ENCODE measurements at places on chromosomes 2 and 18. TPM values are rescaled to one million over a fixed set of nuclear protein-coding genes. Genes with fewer than 3 reads are reported as not detected.

DNA sequence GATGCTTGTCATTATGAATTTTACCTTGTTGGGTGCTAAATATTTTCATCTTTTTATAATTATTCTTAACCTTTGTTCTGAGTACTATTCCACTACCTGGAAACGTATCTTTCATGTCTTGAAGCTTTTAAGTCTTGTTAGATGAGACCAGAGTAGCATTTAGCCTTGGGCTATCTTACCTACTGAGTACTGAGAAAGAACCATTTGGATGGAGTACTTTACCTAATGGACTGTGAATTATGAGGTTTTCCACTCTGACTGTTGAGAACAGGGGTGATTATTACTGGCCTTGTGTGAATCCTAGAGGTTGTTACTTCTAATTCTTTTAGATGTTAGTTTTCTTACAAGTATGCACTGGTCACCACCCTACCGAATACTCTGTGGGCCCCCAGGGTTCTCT is 63.5 kb downstream of the CCDC102B start:
- no peak for DNase-seq

- no peak for DNase-seq
Measured at GRCh38 chr2:217421834-217422233, 562.0 kb upstream of the TNP1 start.

GRCh38 chr2:12603781-12604295 is 112.9 kb upstream of the TRIB2 start:
- DNase-seq: no peak

GRCh38 chr18:64539847-64540246 is 391.0 kb upstream of the LINC00305 start:
- DNase-seq: no peak

The C1QL2 gene
- total RNA-seq: not detected

The RGPD3 gene
- total RNA-seq: 0.92 TPM

- no peak for DNase-seq
Measured at GRCh38 chr2:120052597-120052996, 39.7 kb downstream of the EPB41L5 start.

The MAP3K19 gene
- total RNA-seq: not detected

DNA sequence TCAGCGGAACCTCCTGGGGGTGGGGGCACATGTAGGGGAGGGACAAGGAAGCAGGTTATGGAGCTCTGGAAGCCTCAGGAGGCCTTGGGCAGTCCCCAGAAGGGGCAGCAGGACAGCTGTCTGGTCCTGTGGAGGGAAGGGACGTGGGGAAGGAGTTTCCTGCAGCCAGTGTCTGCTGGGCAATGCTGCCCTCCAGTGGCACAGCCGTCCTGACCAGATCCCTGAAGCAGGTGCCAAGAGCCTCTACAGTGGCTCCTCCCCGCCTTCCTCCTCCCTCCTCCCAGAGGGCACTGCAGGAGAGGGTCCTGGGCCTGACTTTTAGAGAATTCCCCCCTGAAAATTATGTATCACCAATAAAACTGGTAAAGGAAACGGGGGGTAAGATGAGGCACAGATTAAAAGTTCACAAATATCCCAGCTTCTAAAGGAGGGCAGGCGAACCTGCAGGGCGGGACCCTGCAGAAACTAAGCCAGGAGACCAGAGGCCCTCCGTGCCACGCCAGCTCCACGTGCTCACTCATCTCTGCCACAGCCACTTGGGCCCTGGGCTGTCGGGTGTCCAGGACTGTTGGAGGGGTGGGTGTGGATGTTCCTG is 258.5 kb downstream of the TWIST2 start:
- DNase-seq: no peak

The GPR17 gene
- total RNA-seq: not detected

DNA sequence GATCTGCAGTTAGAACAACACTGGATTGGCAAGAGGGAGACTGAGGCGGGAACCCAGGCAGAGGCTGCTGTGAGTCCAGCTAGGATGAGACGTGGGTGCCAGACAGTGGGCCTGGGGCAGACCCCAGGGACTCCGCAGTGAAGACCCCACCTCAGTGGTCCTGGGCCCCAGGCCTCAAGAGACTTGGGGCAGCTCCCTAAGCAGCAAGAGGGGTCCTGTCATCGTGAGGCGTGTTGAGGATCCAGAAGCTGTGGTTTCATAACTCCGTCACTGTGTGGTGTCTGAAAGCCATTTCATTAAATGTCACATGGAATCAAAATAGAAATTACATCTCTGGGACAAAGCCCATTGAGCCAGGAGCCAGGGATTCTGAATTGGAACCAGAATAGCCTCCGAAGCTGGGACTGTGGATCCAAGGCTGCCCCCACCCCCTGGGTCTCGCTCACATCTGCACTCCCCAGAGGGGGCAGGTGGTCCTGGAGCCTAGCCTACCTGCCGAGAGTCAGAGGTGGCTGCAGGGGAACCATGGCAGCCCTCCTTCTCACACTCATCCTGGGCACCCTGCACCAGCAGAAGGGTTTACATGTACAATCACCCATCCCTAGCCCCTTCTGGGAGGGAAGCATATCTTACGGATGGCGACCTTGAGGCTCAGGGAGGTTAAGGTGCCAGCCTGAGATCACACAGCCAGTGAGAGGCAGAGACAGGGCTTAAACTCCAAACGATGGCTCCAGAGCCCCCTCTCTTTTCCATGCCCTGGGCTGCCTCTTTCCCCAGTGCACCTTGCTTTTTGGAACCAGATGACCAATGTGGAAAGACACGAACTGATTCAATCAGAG is 23.2 kb downstream of the RRM2 start:
- no peak for DNase-seq

GRCh38 chr18:53566626-53567025 is 657.8 kb downstream of the MBD2 start:
- DNase-seq: no peak

GRCh38 chr2:37602702-37603101 is 68.7 kb downstream of the CDC42EP3 start:
- no peak for DNase-seq

DNA sequence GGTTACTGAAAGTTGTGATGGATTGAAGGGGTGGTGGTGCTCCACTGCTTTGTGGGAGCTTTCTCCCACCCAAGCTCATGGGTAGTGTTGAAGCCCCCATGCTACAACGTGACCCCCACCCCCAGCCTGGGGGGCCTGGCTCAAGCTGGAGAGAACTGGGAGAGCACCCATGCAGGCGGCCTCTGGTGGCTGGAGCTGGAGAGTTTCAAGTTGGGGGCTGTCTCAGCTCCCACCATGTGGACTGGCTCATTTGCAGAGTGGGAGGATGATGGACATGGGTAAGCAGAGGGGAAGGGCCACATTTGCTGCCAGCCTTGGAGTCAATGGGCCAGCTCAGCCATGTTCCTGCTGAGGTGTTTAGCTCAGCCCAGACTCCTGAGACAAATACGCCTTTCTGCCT is 62.8 kb downstream of the INPP4A start:
- no peak for DNase-seq

The POTEI gene
- total RNA-seq: not detected

DNA sequence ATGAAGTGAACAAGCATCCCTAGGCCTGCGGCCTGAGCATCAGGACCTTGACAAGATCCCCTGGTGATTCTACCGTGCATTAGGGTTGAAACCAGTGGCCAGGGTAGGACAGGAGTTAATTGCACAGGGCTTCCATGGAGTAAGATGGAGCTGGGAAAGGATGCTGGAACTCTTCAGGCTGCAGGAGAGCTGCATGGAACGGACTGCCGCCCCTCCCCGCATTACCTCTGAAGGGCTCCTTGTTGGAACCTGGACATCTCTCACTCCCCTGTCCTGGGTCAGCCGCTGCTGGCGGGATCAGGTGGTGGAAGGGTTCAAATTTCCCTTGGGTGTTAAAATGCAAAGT is 156.6 kb upstream of the ID2 start:
- DNase-seq: no peak
